Activated T-cell treated with anti-CD3 and anti-CD28 coated beads for 48 hours (primary cell): ENCODE measurements at places on chromosomes 1 and 21.
A peak's percentile ranks its signal among the peaks of the same experiment; 100 is the strongest.

DNA sequence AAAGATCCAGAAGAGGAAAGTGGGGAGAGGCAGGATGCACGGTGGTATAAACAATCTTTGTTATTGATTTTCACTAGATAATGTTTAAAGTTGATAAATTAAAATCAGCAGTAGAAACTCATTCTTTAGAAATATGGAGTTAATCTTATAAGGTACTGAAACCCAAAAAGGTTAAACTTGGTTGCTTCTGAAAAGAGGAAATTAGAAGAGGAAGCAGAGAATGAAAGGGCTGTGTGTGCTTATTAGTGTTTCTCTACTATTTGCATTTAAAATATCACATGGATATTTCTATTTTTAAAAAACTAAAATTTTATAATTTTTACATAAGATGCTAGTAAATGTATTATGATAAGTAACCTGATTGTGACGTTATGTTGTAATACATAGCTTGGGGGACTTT is 24.4 kb downstream of the C1orf141 start:
- DNase-seq = no peak

- DNase-seq = no peak
Observed at GRCh38 chr1:151897991-151898431, 11.3 kb downstream of the THEM4 start.

DNA sequence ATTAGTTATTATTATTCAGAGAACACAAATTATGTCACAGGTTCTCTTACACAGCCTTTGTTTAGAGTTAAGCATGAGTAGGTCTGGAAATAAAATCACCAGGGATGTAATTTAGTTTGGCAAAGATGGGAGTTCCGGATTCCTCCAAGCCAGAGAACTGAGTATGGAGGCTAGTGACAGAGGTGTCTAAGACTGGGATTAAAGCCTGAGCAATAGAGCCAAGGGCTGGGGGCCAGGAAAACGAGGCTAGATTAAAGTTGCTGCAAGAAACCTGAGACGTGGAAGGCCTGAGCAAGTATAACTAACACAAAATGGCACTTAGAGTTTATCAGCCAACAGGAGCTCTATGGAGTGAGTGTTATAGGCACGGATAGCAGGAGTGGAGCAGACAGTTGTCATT is 381.6 kb downstream of the SRGAP2C start:
- no peak for DNase-seq

GRCh38 chr1:161305867-161306519 is 3.8 kb downstream of the MPZ start:
- DNase-seq = peak; percentile 81

DNA sequence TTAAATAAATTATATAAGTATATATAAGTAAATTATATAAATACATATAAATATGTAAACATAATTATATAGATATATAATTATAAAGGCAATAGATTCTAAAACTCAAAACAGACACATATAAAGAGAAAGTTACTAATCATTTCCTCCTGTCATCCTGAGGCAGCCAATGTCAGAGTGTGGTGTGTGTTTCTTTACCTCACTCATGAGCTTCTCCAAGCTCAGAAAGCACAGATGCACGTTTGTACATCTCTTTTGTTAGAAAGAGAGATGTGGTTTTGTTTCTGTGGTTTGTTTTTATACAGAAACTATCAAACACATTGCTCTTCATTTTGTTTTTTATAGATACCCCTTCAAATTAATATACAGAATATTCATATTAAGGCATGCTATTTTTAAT is 594.8 kb downstream of the USP25 start:
- DNase-seq = no peak

- DNase-seq = no peak
Observed at GRCh38 chr1:17207540-17207939, 2.6 kb downstream of the PADI1 start.

- DNase-seq = no peak
Observed at GRCh38 chr1:71422221-71422620, 341.4 kb upstream of the ZRANB2 start.

DNA sequence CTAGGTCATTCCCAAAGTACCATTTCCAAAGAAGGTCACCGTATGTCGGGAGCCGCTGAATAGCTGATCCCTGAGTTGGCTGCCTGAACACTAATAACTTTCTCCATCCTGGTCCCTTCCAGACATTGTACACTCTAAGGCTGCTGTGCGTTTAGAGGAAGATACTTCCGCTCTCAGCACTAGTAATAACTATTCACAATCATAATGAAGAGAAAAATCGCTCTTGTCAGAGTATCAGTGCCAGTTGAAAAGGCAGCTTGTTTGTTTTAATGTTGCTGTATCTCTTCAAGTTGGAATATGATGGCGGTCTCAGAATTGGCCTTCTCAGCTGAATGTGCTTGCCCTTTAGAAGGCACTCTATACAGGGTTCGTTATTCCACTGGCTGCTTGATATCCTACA is 43.5 kb downstream of the TGFB2 start:
- no peak for DNase-seq

DNA sequence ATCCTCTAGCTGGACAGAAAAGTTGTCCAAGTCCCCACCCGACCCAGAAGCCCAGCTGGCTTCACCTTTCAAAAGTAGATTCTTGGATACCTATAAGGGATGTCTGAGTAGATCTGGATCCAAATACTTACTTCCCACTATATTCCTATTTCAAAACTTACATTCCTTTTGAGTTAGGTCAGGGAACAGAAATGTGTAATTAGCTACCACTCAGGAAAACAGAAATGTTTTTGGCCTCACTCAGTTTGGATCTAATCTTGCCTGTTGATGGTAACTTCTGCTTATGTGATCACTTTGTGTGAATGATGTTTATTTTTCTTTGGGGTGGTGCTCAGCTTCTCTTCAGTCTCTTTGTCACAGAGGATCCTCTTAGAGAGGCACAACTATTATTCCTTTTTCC is 814.4 kb upstream of the RGS18 start:
- DNase-seq = no peak

- no peak for DNase-seq
Observed at GRCh38 chr1:233730809-233731208, 116.9 kb downstream of the KCNK1 start.

- DNase-seq = no peak
Observed at GRCh38 chr1:29264773-29265389, 28.6 kb downstream of the PTPRU start.
